Left lobe of liver (tissue), 2 donors: ENCODE measurements at places on chromosomes 4 and X.

DNA sequence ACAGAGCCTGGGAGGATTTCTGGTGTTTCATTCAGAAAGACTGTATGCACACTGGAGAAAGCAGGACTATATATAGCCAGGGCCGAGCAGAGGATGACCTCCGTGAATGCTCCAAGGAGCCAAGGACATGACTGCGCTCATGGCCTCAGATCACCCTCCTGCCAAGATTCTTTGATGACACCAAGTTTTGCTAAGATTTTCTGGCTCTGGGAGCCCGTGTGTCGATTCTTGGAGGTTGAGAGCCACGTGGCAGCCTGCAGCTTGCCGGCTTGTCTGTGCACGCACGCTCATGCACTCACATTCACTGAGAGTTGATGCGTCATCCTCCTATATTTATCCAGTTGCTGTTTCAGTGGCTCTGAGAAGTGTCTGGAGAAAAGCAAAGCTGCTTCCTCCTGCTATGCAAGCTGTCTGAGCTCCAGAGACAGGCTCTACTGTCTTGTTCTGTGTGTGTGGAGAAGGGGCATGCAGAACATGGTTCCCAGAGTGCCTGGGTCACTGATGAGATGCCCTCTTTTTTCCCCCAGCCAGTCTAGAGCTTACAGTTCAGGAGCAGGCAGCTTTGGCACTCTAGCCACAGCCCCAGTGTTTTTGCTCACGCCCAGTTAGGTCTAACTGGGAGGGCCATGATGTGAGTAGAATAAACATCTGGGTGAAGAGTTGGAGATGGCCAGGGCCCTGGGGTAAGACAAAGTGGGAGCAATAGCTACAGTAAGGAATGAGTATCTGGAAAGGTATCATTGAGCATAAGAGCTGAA, 64.9 kb upstream of the SCOC start:
- peak; percentile 48 for DNase-seq

DNA sequence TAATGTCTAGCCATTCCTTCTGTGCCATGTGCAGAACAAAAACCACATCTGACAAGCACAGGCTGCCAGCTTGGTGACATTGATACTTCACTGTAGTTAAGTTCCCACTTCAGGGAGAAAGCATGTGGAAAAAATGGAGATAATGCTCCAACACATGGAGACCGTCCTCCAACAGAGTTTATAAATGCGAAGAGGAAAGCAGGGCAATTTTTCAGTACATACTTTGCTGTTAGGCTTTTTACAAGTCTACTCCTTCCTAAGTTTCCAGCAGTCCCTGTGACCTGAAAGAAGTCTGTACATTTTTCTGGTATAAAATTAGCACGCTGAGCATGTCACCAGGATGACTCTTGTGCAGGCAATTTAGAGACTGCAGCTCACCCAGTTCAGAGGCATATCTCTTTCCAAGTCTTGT, 766.9 kb upstream of the IGFBP7 start:
- no peak for DNase-seq

DNA sequence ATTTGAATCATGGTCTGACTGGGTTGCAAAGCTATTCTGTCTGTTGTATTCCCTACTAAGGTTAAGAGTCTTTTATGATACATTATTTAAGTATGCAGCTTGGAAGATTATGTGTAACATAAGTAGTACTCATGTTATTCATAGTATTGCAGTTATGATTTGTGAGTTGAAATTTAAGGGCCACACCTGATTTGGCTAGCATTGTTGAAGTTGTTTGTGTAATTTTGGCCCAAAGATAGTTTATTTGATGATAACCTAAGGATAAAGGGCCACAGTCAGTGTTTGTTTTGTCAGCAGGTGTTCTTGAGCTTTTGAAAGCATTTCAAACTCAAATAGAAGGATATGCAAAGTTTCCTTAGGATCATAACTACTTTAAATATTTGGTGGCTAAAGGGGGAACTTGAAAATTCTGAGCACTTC, 38.9 kb downstream of the NUDT9 start:
- no peak for DNase-seq

DNA sequence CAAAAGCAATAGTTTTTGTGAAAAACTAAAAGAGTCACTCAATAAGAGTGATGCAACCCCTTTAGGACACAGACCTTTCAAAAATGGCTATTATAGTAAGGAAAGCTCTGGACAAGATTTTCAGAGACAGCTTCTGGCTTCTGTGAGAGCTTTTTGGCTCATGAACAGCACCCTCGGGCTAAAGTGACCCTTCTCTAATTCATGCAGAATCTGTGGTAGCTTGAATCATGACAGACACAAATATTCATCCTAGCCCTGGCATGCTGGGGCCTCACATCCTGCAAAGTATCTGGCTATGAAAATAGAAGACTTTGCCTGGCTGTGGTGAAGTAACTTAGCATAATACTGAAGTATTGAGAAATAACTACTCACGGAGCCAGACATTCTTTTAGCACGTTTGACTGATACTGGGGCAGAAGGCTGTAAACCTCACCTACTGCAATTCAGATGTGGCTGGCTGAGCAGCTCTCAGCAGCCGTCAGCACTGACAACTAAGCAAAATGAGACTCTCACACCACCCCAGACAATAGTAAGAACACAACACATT, 327.3 kb downstream of the MAPK10 start:
- DNase-seq = no peak

- no peak for DNase-seq
These were observed 52.7 kb downstream of the HTT-AS start for GRCh38 chr4:3021627-3022026.

- DNase-seq = no peak
These were observed 27.1 kb upstream of the NSUN7 start for GRCh38 chr4:40722576-40723161.

- no peak for DNase-seq
These were observed 18.0 kb downstream of the GC start for GRCh38 chr4:71765821-71766383.

- no peak for DNase-seq
These were observed 22.7 kb upstream of the OGT start for GRCh38 chrX:71510161-71510560.

DNA sequence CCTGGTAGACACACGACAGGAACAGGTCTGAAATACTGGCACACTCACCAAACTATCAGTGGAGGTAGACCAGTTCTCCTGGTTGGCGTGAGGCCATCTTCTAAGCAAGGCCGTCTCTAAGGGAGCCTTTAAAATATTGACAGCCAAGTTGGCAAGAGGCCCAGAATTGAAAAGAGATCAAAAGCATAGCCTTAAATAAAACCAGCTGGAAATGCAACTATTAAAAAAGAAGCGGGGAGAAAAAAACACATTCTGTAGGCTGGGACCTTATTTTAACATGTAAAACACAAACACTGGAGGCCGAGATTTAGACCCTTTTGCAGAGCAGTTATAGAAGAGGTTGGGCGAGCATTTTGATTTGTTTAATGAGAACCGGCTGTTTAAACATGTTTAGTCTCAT, 233.0 kb upstream of the CLNK start:
- DNase-seq = peak; percentile 53

DNA sequence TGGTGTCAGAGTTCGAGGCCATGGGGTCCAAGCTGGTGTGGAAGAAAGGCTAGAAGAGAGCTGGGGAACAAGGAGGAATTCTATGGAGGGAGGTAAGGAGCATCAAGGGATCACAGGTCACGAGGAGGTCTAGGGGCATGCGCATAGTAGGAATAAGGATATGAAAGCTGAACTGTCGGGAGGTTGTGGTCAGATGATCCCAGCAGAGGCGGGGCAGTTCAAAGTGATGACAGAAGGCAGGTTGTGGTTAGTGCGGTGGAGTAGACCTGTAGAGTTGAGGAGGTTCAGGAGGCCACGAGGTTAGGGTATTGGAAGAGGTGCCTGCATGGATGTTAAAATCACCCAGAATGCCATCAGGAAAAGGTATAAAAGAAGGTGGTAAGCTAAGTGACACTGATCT, 156.3 kb downstream of the TMEM164 start:
- DNase-seq = no peak

- DNase-seq = no peak
These were observed 123.2 kb upstream of the FAM9C start for GRCh38 chrX:13167481-13168231.

GRCh38 chr4:169222761-169223160, 48.0 kb downstream of the SH3RF1 start:
- no peak for DNase-seq

- DNase-seq = no peak
These were observed 663.7 kb downstream of the GRXCR1 start for GRCh38 chr4:43556262-43556661.

DNA sequence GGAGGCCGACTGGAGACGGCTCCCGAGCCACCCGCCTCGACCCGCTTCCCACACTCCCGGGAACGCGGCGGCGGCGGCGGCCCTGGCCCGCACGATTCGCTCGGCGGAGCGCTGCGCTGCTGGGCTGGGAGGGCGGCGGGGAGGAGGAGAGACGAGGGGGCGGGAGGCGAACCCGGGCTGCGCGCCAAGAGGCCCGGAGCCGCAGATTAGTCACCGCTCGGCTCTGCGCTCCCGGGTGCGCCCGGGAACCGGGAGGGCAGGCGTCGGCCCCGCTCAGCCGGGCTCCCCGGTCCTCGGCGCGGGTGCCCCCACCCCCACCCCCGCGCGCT, 11.2 kb upstream of the BCOR start:
- peak; percentile 84 for DNase-seq

GRCh38 chr4:127698789-127699200, 31.4 kb upstream of the SLC25A31 start:
- DNase-seq = no peak

DNA sequence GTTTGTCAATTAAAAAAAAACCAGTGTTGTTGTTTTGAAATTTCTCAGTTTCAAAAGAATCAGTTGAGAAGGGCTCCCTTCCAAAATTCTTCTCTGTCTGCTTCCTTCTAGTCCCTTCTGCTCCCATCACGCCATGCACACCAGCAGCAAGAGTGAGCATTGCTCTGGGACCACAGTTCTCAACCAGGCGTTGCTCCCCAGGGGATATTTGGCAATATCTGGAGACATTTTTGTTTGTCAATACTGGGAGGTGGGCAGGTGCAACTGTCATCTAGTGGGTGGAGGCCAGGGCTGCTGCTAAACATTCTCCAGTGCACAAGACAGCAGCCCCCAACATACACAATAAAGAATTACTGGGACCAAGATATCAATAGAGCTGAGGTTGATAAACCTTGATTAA, 74.8 kb upstream of the EGFL6 start:
- no peak for DNase-seq

GRCh38 chr4:139575072-139575471, 19.1 kb upstream of the SETD7 start:
- DNase-seq = no peak

- DNase-seq = no peak
These were observed 126.1 kb downstream of the INPP4B start for GRCh38 chr4:142719854-142720541.

GRCh38 chr4:38821739-38822138, 17.1 kb upstream of the TLR1 start:
- no peak for DNase-seq

GRCh38 chr4:636628-637159, 11.3 kb downstream of the PDE6B start:
- DNase-seq = no peak

DNA sequence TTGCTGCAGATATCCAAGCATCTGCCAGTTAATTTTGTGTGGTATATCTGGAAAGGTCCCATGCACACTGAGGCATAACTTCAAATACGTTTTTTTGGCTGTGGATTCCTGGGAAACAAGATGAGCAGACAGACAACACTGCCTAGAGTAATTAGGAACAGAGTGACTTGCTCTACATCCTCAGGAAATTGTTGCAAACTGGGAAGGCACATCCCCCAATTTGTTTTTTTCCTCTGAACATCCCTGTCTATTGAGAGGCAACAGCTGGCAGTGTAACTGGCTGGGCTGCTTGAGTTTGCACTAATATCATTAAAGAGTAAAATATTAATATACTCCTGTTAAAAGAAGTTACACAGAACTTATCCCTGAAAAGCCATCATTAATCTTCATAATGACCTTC, 207.7 kb upstream of the SLIT2 start:
- no peak for DNase-seq

- DNase-seq = no peak
These were observed 85.3 kb downstream of the ZNF518B start for GRCh38 chr4:10371869-10372471.

DNA sequence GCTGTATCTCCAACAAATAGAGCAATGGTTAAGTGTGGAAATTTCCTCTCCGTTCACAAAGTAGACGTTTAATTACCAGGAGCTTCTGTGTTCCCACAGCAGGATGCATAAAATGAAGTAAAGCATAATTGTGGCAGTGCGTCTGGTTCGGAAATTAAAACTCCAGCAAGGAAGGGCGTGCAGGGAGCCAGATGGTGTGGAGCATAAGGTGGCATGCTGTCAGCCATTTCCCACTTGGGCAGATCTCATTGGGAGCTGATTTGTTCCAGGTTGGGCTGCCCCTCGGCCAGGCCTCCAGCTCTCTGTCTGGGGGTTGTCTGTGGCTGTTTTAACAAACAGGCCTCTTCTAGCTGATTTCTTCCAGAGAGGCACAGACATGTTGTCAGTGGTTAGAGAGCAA, 182.1 kb upstream of the CLNK start:
- DNase-seq = no peak

DNA sequence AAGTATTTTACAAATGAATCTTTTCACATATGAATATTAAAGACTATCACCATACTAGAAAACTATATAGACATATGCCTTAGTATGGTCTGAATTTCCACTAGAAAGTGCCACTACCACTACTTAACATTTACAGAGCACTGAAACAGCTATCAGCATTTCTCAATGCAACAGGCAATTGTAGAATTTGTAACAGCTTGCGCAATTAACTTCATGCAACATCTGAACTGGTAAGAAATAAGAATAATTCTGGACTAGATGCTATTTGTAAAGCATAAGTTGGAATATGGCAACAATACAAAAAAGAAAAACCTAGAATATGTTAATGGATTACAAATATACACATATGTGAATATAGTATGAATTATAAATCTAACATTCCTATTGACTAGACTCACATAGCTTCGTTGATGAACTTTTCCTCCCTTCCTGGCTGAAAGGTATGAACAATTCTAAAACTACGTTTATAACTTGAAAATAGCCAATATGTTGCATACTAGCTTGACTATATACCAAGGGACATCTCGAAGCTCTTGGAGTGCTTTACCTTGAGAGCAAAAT, 82.0 kb downstream of the ATP8A1 start:
- no peak for DNase-seq

DNA sequence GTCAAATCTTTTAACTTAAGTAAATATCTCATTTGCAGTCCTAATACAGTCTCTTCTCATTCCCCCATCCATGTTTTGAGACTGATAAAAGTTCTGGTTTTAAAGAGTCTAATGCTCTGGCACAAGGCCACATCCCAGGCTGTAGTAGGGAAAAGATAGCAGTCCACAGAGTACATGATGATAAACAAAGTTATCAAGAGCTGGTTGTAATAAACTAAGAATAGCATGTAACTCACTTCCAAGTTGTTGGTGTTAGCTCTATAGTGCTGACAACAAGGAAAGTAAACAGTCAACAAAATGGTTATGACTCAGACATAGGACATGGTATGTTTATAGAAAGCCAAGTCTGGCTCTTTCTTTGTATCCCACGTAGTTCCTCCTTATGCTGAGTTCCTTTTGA, 21.8 kb upstream of the AREG start:
- DNase-seq = no peak

DNA sequence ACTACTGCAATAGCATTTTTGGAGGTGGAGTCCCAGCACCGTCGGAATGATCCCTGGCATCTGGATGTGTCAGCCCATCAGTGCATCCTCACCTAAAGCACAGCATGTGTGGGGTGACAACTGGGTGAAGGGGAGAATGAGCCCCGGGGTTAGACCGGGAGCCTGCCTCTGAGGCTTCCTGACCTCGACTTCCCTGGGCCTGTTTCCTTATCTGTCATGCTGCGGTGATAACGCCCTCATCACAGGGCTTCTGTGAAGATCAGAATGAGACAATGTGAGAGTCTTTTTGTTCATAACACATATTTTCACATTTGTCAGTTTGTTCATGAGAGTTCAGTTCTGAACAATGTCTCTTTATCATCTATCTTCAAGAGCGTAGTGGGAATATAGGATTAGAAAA, 31.1 kb upstream of the PDLIM3 start:
- DNase-seq = no peak
